Esophagus squamous epithelium (tissue), 5 donors: ENCODE measurements at places on chromosomes 16 and 17. TPM values are rescaled to one million over a fixed set of nuclear protein-coding genes. Genes with fewer than 3 reads are reported as not detected.

DNA sequence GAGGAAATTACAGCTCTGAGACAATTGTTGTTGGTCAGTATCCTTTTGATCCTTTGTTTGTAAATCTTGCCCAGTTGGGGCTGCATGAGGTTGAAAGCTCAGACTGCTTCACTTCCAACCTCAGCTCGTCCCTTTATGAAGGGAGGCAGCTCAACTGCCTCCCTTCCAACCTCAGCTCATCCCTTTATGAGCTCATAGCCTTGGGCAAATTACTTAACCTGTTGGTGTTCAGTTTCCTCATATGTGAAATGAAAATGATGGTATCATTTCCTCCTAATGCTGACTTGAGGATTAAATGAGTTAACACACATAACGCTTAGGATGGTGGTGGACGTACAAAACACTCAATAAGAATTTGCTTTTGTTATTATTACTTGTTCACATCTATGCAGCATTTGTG is 265.1 kb downstream of the CDH13 start:
- DNase-seq, result no peak

GRCh38 chr16:68287276-68288251 is 23.2 kb downstream of the SLC7A6OS start:
- no peak for DNase-seq

DNA sequence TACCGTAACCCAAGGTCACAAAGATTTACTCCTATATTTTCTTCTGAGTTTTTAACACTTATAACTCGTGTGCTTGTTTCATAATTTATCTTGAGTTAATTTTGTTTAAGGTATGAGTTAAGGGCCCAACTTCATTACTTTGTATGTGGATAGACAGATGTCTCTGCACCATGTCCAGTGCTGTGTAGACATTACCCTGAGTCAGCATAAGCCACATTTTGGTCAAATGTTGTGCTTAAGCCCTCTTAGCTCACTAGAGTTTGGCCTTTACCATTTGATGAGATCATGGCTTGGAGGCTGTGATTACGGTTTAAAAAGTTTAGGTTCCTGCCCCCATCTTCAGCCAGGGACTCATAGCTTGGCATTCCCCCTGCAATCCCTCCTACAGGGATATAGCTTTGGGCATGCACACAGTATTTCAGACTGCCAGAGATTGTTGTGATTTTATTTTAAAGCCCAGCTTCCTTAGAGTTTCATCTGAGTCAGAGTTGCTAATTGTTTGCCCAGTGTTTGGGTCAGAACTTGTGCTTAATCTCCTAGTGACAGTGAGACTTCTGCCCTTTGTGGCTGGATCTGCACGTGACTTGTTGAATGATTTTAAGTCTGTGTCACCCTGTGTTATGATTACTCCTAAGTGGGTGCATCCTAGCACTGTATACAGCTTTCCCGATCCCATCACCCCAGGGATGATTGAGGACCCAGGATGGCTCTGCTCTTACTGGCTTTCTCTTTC is 393.1 kb downstream of the CNTNAP4 start:
- no peak for DNase-seq

DNA sequence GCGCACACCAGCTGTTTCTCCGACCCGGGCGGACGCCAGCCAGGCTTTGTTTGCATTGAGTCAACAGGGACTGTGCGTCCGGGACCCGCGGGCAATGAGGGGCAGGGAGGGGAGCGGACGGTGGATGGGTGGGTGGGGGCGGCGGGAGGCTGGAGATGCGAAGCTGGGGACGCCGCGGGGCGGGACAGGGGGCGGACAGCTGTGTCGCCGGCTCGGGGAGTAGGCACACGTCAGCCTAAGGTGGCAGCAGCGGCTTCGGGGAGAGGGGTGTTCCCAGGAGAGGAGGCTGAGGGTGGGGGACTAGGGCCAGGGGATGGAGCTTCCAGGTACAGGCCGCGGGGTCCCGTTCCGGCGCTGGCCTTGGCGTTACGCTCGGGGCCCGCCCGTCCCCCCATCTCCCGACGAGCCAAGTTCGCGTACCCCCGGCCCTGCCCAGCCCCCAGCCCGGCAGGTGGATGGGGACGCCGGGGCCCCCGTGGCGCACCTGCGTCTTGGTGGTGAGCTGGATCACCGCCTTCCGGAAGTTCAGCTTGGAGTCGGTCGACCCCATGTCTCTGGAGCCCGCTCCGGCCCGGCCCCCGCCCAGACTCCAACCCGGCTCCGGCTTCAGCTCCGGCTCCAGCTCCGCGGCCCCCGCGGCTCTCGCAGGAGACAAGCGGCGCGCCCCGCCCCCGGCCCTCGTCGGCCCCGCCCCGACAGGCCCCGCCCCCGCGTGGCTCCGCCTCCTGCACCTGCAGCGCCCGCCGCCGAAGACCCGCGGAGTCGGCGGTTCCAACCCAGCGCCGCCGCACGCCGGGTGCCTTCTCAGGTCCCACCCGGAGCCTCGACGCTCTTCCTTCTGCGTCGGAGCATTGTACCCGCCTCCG is at the start of gene HID1:
TSS of gene HID1 (minus strand) at position 653 of the 866 bp plus-strand sequence. CDS start at position 550, 103 bp downstream.
- DNase-seq, result no peak

- no peak for DNase-seq
These were observed 72.3 kb upstream of the NACA2 start for GRCh38 chr17:61663310-61663709.

DNA sequence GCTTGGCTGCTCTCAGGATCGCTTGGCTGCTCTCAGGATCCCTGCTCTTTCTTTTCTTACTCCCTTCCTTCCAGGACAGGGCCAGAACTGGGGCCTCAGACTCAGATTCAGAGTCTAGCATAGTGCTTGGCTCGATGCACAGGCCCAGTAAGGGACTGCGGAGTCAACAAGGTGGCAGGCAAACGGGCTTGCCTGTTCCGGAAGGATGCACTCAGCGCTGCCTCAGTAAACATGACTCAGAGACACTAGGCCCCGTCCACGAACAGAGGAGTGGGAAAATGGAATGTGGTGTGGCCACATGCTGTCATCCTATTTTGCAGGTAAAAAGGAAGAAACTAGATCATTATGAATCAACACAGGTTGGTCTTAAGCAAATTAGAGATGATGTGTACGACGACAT is 9.8 kb downstream of the SPHK1 start:
- DNase-seq, result no peak

GRCh38 chr17:19876529-19877161 is 8.9 kb upstream of the ULK2 start:
- DNase-seq, result no peak

GRCh38 chr16:23482778-23483177 is 27.5 kb downstream of the GGA2 start:
- DNase-seq, result no peak

GRCh38 chr16:1769402-1770300 is 1.7 kb downstream of the NME3 start:
- no peak for DNase-seq

DNA sequence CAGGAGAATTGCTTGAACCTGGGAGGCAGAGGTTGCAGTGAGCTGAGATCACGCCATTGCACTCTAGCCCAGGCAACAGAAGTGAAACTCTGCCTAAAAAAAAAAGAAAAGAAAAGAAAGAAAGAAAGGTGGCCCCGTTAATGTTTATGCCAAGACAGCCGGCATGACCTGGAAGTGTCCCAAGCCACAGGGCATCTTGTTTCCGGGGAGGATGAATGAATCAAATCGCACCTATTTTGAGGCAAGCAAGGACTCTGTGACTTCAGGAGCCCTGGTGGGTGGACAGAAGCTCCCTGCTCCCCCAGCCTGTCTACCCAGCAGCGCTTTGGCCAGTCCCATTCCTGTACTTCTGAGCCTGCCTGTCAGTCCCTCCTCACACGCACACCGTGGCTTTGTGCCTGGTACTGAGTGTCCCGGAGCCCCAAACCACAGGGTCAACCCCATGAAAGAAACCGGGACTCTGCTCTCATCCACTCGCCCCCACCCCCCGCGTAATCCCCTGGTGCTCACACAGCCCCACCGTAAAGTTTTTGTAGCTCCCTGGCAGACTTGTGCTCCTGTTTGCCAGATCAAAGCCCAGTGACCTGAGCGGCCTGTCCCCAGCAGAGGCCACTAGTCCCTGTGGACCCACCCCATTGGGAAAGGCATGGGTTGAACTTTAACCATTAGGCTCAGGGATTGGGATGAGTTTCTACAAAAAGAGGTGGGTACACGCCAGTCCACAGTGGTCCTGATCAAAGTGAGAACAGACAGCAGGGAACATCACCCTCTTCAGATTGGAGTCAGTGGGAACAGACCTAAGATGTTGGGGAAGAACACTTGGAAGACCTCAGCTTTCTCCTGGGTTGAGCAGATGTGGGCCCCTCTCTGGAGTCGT is 19.3 kb downstream of the CD2BP2 start:
- DNase-seq, result no peak

DNA sequence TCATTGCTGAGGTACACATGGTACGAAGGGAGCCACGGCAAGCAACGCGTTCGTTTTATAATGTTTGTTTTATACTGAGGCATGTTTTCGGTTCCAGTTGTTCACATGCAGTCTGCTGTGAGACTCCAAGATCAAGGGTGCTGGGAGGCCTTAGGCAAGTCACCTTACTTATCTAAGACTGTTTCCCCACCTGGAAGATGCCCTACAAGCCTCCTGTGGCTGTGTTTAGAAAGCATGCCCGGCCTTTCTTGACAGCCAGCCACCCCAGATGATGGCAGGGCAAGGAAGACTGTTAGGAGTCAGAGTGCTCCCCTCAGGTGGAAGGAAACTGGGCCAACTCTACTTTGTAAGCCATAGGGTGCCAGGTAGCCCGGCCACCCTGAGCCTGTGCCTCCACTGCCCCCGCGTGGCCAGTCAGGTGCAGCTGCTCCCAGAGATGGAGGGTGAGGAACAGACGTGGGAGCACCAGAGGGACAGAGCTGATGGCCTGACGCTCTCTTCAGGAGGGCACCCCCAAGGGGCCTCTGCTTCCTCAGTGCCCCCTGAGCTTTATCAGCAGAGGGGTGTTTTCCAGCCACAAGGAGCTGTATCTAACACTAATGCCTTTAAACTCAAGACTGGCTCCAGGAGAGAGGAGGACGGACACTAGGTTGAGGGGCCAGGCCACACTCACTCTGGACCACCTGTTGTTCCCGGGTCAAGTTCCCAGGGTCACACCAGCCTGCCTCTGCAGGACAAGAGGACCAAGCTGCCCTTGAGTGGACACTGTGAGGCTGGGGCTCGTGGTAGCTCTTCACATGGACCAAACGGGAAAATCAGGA is 5.4 kb downstream of the NAT9 start:
- no peak for DNase-seq

- no peak for DNase-seq
These were observed 32.5 kb downstream of the CD300LF start for GRCh38 chr17:74680213-74680612.

DNA sequence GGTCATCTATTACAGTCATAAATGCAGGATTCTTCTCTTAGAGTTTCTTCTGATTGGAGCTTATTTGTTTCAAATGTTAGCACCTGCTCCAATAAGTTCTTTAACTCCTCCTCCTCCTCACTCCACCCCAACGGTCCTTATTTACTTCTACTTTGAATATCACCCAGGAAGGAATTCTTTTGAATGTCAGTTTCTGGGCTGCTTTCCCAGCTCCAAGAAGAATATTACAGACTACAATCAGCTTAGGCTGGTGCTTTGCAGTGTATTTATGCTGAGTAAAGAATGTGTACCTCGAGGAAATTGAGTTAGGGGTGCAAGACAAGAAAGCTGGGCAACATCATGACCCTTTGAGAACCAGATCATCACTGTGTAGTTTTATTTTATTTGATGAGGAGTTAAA is 30.8 kb downstream of the MAP3K3 start:
- no peak for DNase-seq

GRCh38 chr16:78638371-78638770 is 538.9 kb downstream of the WWOX start:
- no peak for DNase-seq

Gene CHCT1
- total RNA-seq, result not detected

Gene USP36
- total RNA-seq, result 13.2 TPM

Gene KRTAP4-7
- total RNA-seq, result not detected

Gene MT3
- not detected for total RNA-seq

Gene HP
- total RNA-seq, result not detected

Gene LGALS9B
- 17.9 TPM for total RNA-seq

Gene GNG13
- total RNA-seq, result not detected

Gene IGSF6
- total RNA-seq, result 0.18 TPM

Gene HEXIM1
- total RNA-seq, result 26.1 TPM

Gene GPR179
- not detected for total RNA-seq

Gene NPIPA3
- total RNA-seq, result 2.1 TPM

Gene KRT17
- 45.8 TPM for total RNA-seq
